ENCODE measurements at places on chromosomes 1 and 21. TPM values are rescaled to one million over a fixed set of nuclear protein-coding genes. Genes with fewer than 3 reads are reported as not detected.

Gene DEPDC1
- total RNA-seq: 4.2 TPM

Gene NUCKS1
- 257 TPM for total RNA-seq

Gene KRTAP19-3
- total RNA-seq: not detected

Gene TEX38
- total RNA-seq: not detected

Gene FAM151A
- total RNA-seq: not detected

Gene C1orf167
- total RNA-seq: not detected

Measured in occipital lobe (tissue), 3 donors.